Sigmoid colon (tissue), 7 donors: ENCODE measurements at places on chromosomes 6 and 20. TPM values are rescaled to one million over a fixed set of nuclear protein-coding genes. Genes with fewer than 3 reads are reported as not detected.

DNA sequence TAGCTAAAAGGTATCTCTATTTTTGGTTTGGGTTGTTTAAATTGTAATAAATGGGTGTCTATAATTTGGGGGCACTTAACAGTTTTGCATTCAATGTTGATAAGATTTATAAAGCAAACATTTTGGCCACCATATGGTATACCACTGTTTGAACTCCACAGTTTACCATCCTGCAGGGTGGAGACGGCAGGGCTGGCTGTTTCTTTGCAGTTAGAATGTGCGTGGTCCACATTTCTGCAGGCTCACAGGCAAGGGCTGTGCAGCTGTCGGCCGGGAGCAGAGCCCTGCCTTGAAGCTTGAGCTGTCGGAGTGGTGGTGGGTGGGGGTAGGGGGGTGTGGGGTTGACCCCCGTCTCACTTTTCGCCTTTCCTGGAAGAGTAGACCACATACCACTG is 135.9 kb downstream of the CDH4 start:
- no peak overlapping the region for H3K27ac ChIP-seq
- H3K4me3 ChIP-seq: no peak overlapping the region
- no peak for DNase-seq
- no peaks in the 10 kb centered on the region for H3K4me1 ChIP-seq
- no peaks in the 10 kb centered on the region for H3K27me3 ChIP-seq

DNA sequence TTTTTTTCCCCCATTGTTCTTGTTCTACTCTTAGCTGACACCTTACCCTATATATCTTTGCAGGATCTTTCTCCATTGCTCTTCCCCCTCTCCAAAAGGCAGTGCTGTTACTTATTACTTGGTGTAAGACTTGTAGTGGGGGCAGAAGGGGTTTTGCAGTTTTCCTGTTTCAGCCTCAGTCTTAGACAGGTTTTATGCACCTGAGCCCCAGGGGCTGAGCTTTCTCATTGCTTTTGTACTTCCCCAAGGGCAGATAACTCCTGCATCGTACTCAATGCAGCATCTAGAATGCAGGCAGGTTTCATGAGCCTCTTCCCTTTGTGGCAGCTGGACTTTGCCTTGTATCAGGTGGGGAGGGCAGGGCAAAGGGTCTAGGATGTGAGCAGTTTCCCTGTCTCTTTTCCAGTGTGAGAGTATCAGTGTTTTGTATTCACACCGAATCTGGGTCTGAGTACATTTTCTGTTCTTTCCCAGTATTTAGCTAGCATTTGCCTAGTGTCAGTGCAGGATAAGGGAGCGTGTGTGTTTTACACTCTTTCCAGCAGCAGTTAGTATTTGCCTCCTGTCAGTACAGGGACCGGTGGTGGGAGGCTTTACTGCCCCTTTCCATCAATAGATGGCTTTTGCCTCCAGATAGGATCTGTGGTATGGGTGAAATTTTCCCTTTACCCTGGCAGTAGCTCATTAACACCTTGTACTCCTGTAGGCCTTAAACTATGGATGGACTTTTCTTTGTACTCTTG is 19.6 kb downstream of the CYB5R4 start:
- H3K27me3 ChIP-seq: no peaks in the 10 kb centered on the region
- H3K27ac ChIP-seq: no peak overlapping the region
- no peaks in the 10 kb centered on the region for H3K36me3 ChIP-seq
- H3K4me3 ChIP-seq: no peak overlapping the region

- peak overlapping the region; percentile 88 for H3K4me3 ChIP-seq
- H3K4me1 ChIP-seq: peaks cover 29% of the 10 kb centered on the region
- DNase-seq: peak; percentile 84
- peak overlapping the region; percentile 96 for H3K27ac ChIP-seq
These were observed 1.9 kb downstream of the RRBP1 start for GRCh38 chr20:17679941-17680835.

The SLC17A1 gene
- polyA plus RNA-seq: 0.04 TPM

DNA sequence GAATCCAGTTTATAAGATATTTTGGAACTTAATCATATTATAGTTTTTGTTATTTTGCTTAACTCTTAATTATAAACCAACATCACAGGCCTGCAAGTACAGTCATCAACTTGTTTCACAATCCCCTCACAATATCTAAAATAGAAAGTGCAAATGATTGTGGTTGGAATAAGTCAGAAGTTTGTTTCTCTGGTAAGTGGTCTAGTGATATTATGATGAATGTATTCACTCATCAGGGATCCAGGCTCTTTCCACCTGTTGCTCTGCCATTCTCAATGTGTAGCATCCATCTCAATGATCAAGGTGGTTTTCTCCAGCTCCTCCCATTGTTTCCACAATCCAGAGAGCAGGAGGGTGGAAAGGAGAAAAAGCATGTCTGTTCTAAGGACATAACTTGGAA is 54.2 kb downstream of the OPN5 start:
- no peaks in the 10 kb centered on the region for H3K27me3 ChIP-seq
- no peak for DNase-seq
- no peak overlapping the region for H3K4me3 ChIP-seq
- H3K27ac ChIP-seq: no peak overlapping the region

- H3K4me3 ChIP-seq: no peak overlapping the region
- peaks cover 14% of the 10 kb centered on the region for H3K27me3 ChIP-seq
- DNase-seq: no peak
These were observed 298.8 kb downstream of the FOXA2 start for GRCh38 chr20:22285555-22285954.

DNA sequence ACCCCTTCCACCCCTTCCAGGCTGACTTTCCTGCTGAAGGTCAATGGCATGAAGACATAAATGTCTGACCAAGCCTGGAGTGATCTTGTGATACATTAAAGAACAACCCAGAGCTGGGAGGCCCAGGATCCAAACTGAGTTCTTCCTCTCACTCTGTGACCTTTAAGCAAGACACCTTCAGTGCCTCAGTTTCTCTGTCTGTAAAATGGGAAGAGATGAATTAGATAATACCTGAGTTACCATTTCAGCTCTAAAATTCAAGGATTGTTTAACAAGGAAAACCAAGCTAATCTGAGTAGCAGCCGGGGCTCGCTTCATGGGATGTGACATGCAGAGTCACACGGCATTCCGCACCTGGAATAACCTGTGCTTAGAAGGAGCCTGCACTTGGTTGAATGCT is 7.0 kb upstream of the NFATC2 start:
- DNase-seq: no peak
- H3K27me3 ChIP-seq: no peaks in the 10 kb centered on the region
- no peak overlapping the region for H3K4me3 ChIP-seq
- H3K4me1 ChIP-seq: no peaks in the 10 kb centered on the region
- H3K36me3 ChIP-seq: no peaks in the 10 kb centered on the region

- H3K27me3 ChIP-seq: no peaks in the 10 kb centered on the region
- no peaks in the 10 kb centered on the region for H3K4me1 ChIP-seq
- no peak for DNase-seq
- H3K27ac ChIP-seq: no peak overlapping the region
- no peak overlapping the region for H3K4me3 ChIP-seq
These were observed 254.6 kb downstream of the LY86 start for GRCh38 chr6:6843057-6843627.

The BMP5 gene
- 2.1 TPM for polyA plus RNA-seq

DNA sequence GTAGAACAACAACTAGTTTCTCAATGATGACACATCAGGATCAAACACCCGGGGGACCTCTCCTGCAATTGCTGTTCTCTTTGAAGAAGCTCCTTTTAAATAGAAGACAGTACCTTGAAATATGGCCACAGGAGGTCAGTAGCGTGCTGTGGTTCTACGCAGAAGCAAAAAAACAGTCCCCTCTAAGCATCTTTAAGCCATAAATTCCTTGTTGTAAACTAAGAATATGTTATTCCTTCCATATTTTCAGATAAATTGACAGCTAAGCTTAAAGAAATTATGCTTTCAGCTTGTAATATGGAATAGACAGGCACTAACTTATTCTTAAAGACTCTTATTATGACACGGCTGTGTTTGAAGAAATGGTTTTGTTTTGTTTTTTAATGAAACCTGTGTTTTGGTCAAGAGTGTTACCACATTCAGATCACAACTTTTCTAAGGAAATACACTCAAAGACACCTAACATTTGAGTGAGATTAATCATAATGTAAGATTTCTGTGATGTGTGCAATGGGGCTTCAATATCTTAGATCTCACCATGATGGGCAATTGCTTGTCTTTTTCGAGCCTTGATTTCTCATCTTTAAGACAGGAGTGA is 49.7 kb upstream of the IL20RA start:
- H3K27me3 ChIP-seq: no peaks in the 10 kb centered on the region
- no peaks in the 10 kb centered on the region for H3K36me3 ChIP-seq
- H3K4me3 ChIP-seq: no peak overlapping the region
- peak; percentile 75 for DNase-seq
- no peaks in the 10 kb centered on the region for H3K4me1 ChIP-seq

GRCh38 chr6:34275128-34275804 is 26.5 kb upstream of the SMIM29 start:
- no peaks in the 10 kb centered on the region for H3K36me3 ChIP-seq
- no peak overlapping the region for H3K4me3 ChIP-seq
- no peaks in the 10 kb centered on the region for H3K4me1 ChIP-seq
- DNase-seq: no peak

- no peaks in the 10 kb centered on the region for H3K4me1 ChIP-seq
- H3K36me3 ChIP-seq: no peaks in the 10 kb centered on the region
- H3K27me3 ChIP-seq: no peaks in the 10 kb centered on the region
- no peak overlapping the region for H3K27ac ChIP-seq
These were observed 149.0 kb upstream of the SNX9 start for GRCh38 chr6:157674061-157674460.

GRCh38 chr20:63080411-63080810 is 73.6 kb upstream of the BHLHE23 start:
- no peaks in the 10 kb centered on the region for H3K4me1 ChIP-seq
- H3K4me3 ChIP-seq: no peak overlapping the region
- DNase-seq: peak; percentile 51
- no peaks in the 10 kb centered on the region for H3K36me3 ChIP-seq
- no peak overlapping the region for H3K27ac ChIP-seq

GRCh38 chr20:7231303-7231702 is 463.8 kb downstream of the BMP2 start:
- H3K4me1 ChIP-seq: no peaks in the 10 kb centered on the region
- no peaks in the 10 kb centered on the region for H3K36me3 ChIP-seq
- no peak for DNase-seq
- no peak overlapping the region for H3K4me3 ChIP-seq

DNA sequence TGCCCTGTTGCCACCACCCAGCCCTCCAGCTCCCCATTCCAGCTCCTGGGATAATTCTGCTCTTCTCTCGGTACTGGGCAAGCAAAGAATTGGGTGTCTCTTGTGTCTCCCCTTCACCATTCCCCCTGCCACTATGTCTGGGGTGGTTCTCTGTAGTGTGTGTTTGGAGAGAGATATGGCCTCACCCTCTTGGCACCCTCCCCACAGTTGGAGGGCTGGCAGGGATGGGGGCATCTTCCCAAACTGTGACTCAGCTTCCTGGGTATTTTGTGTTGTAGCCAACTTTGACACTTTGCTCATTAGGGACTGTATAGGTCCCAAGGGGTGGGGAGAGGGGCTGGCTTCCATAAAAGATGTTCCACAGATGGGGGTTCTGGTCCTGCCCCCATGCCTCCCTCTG is 1.7 kb downstream of the TNXB start:
- peaks cover 46% of the 10 kb centered on the region for H3K4me1 ChIP-seq
- H3K27ac ChIP-seq: peak overlapping the region; percentile 76
- no peak for DNase-seq
- H3K36me3 ChIP-seq: no peaks in the 10 kb centered on the region

GRCh38 chr6:92114797-92115196 is 1304.6 kb downstream of the EPHA7 start:
- no peak overlapping the region for H3K4me3 ChIP-seq
- H3K27ac ChIP-seq: no peak overlapping the region
- no peaks in the 10 kb centered on the region for H3K36me3 ChIP-seq
- H3K4me1 ChIP-seq: no peaks in the 10 kb centered on the region
- peak; percentile 62 for DNase-seq
- no peaks in the 10 kb centered on the region for H3K27me3 ChIP-seq

DNA sequence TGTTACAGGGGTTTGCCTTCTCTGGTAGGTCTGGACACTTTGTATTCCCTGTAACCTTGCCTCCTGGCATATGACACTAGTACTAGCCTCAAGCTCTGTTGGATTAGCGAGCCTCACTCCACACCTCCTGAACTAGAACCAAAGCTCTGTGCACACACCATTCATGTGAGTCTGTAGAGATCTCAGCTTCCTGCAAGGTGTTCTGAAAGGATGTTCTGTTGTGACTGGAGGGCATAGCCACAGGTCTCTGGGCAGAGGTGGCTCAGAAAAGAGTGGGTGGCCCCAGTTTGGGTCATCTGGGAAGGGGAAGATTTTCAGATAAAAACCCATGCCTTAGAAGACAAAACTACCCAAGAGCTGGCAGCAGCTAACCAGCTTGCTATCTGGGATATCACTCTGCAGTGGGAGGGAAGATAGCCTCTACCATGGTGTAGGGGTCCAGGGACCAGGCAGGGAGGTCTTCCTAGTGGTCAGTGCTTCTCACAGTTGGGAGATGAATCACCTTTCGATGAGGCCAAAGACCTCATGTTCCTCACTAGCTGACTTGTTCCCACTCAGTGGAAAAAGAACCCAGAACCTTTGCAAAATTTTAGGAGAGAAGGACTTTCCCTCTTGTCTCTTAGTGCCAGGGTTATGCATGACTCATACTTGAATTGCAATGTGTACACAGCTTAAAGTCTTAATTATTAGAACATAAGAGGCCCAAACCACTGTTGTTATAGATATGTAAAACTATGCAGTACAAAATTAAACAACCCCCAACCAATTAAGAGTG is 41.4 kb downstream of the HLA-F start:
- H3K4me3 ChIP-seq: no peak overlapping the region
- no peaks in the 10 kb centered on the region for H3K27me3 ChIP-seq
- DNase-seq: no peak
- H3K4me1 ChIP-seq: no peaks in the 10 kb centered on the region
- no peaks in the 10 kb centered on the region for H3K36me3 ChIP-seq

The SLC35F1 gene
- polyA plus RNA-seq: under 0.01 TPM

The COMMD7 gene
- polyA plus RNA-seq: 46.8 TPM

DNA sequence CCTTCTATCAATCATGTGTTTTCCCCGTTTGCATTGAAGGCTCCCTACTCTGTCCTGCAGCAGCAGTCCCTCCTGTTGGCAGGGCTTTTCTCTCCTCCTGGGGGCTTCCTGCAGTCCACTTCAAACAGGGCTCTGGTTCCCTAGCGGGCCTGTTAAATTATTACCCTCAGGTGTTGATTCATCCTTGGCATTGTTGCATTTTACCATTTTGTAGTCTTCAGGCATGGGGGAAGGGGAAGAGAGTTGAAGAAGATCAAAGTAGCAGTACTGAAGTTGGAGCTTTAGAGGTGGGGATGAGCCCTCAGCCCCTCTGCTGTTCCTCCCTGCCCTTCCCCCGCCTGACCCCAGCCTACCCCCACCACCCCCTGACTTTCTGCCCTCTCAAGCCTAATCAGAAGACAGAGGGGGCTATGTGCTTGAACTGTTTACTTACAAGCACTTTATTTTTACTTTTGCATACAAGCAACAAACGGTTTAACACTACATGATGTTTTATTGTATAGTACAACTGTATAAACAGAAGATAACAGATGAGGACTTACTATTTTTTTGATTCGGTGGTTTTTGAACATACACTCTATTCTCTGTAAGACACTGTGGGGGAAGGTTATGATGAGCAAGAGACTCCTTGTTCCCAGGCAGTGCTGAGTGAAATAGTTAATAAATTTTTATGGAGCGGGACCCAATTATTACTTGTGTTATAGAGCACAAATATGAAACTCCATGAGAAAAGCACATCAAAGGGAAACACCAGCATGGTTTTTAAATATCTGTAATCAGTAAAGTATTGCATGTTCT is 169.7 kb downstream of the EYA4 start:
- H3K4me3 ChIP-seq: no peak overlapping the region
- no peak overlapping the region for H3K27ac ChIP-seq
- no peak for DNase-seq
- H3K36me3 ChIP-seq: no peaks in the 10 kb centered on the region
- H3K27me3 ChIP-seq: no peaks in the 10 kb centered on the region

The MDFI gene
- 7.7 TPM for polyA plus RNA-seq
